Subcutaneous adipose tissue (tissue), 4 donors: ENCODE measurements at places on chromosomes 11 and 22. TPM values are rescaled to one million over a fixed set of nuclear protein-coding genes. Genes with fewer than 3 reads are reported as not detected.

The WNT11 gene
- 36.0 TPM for total RNA-seq

The GDPD4 gene
- total RNA-seq = not detected

The NPAT gene
- total RNA-seq = 16.1 TPM

The ACRV1 gene
- not detected for total RNA-seq

The C11orf16 gene
- total RNA-seq = not detected

The RFPL3 gene
- total RNA-seq = not detected

The ANGPTL5 gene
- total RNA-seq = 4.2 TPM

The CFAP300 gene
- 14.0 TPM for total RNA-seq

The ACCS gene
- total RNA-seq = 26.3 TPM

The OR6A2 gene
- 0.33 TPM for total RNA-seq
